NCI-H2171 treated with DMSO at 0.1 percent for 48 hours (cell line): ENCODE measurements at places on chromosomes 7 and 10.

DNA sequence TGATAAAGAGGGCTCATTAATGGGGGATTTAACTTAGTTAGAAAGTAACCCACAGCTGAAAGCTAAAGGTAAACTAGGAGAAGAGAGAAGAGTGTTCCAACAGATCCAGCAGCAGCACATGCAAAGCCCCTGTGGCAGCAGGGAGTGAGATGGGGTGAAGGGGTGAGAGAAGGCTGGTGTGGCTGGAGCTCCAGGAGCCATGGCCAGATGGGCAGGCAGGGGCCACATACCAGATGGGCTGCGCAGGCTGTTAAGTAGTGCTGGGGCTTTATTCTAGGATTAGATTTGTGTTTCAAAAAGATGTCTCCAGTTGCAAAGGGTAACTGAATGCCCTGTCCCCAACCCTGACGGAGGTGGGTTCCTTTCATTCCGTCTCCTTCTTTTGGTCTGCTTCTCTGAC is 33.2 kb downstream of the HIF1AN start:
- DNase-seq, result no peak

DNA sequence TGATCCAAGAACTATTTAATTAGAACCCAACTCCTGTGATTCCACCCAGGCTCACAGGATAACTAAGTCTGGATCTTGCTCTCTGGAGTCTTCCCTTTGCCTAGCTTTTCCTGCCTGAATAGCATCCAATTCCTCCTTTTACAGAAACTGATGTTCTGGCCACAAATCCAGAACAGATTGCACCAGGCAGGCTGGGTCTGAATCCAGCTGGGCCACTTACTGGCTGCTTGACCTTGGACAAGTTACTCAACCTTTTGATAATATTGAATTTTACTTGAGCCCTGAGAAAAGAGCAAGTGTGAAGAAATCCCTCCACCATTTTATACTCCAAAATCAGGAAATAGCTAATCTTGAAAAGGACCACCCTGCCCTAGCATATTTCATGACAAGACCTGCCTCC is 55.5 kb upstream of the SLC35G1 start:
- DNase-seq, result no peak

GRCh38 chr10:28987555-28988320 is 301.1 kb upstream of the LYZL1 start:
- no peak for DNase-seq

- no peak for DNase-seq
These were observed 520.6 kb downstream of the GALNT17 start for GRCh38 chr7:71652510-71652909.

GRCh38 chr10:62224606-62225005 is 44.0 kb downstream of the RTKN2 start:
- no peak for DNase-seq

DNA sequence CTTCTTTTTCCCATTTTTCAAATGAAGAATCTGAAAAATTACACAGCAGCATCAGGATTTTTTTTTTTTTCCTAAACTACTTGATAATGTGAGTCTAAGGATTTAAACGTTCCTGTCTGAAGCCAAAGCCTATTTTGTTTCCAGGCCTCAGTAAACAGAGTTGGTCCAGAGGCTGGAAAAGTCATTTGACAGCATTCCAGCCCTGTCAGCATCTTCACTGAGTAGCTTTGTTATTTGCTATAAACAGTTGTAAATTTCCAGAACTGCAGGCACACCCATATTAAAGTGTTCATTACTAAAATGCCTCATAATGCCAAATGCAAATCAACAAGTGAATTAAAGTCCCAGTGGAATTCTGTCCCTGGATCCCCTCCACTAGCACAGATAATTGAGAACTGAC is 35.5 kb upstream of the KMT2E start:
- no peak for DNase-seq

DNA sequence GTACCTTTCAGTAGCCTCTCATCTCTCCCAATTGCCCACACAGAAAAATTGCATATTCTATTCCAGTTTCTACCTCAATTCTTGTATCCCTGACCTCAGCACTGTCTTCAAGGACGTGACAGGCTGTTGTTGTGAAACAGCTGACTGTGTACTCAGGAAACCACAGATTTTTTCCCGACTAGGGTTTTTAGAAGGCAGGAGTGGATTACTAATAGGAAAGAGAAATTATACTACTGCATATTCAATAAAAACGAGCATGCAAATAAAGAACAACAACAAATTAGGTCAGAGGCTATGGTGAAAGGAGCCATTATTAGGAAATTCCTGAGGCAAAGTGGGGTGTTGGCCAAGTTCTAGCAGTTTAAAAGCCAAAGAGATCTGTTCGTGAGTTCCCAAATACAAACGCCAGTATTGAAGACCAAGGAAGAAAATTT is 93.4 kb downstream of the DOCK4 start:
- no peak for DNase-seq

DNA sequence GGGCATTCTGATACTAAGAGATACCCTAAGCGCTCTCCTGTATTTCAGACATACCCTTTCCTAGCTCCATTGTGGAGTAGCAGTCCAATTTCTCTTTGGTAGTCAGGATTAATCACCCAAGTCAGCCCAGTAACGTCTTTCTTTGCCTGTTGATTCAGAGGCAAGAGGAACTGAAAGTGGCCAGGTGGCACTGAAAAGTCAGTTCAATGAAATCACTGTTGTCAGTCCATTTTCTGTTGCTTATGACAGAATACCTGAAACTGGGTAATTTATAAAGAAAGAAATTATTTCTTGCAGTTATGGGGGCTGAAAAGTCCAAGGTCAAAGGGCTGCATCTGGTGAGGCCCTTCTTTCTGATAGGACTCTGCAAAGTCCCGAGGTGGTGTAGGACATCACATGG is 40.2 kb downstream of the ANKRD61 start:
- DNase-seq, result no peak

GRCh38 chr10:78215645-78216044 is 182.0 kb downstream of the RPS24 start:
- DNase-seq, result no peak

- DNase-seq, result no peak
These were observed 4.8 kb downstream of the PANK1 start for GRCh38 chr10:89640241-89640640.

DNA sequence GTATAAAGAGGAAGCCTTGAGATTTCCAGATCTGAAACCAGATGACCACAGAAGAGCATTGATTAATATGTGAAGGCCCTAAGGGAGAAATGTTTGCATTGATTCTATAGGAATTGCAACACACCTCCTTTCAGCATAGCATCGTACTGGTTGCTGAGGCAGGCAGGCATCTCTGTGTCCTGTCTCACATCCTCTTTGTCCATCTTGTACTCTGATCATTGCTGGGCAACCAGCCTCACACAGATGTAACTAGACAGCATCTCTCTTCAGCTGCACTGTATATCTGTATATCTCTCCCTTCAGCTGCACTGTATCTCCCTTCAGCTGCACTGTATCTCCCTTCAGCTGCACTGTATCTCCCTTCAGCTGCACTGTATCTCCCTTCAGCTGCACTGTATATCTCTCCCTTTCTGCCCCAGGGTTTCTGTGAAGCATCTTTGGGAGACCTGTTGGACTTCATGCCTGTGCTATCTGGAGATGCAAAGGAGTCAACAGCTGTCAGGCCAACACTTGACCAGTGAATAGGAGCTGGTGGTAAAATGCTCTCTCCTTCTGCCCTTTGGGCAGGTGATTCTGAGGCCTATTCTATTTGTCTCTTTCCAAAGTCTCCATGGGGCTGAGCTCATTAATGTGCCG is 40.3 kb downstream of the TMEM178B start:
- no peak for DNase-seq

DNA sequence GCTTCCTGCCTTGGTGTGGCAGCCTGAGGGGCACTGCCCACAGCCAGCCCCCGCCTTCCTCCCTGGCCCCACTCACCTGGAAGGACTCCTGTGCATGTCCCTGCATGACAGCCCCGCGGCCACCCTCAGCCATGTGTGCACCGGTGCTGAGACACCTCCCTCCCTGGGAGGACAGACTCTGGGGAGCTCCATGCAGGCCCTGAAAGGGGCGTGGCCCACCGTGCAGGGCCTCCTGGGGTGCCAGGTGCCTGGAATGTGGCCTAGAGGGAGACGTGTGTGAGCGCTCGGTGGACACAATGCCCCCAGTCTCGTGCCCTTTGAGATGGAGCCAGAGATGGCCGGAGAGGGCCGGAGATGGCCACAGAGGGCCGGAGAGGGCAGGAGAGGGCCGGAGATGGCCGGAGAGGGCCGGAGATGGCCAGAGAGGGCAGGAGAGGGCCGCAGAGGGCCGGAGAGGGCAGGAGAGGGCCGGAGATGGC is 59.1 kb upstream of the PPP2R2D start:
- DNase-seq, result no peak

DNA sequence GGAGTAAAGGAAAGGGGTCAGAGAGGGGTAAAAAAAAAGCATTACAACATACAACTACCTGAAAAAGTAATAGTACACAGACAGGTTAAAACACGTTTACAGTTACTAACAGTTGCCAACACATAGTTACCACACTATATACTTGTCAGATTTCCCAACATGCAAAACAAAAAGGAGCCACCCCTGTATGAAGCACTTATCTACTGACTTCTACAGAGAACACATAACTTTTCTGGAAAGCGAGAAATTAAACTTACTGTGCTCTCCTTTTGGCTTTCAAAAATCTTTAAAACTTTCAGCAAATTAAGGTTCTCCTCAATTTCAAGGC is 2.1 kb downstream of the ABI1 start:
- DNase-seq, result no peak

DNA sequence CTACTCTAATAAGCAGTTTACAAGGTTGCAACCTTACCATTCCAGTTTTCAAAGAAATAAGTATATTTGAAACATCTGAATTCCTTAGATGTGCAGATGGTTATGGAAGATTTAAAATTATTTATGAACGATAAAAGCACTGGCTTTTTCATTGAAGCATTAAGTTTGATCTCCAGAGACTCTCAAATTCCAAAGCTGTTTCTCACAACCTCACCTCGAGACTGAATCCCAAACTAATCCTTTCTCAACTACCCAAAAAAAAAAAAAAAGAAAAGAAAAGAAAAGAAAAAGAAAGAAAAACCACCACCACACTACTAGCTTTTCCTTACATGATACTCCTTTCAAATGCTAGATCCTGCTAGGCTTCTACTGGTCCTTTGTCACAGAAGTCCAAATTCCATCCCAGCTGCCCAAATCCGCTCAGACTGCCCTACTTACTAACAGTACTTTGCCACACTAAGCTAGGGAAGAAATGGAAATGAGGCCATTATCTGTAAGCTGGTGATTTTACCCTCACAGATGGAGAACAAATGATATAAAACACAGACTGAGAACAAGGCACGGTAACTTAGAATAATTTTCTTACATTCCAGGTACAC is 100.6 kb upstream of the CDK1 start:
- DNase-seq, result no peak

- DNase-seq, result no peak
These were observed 45.7 kb downstream of the PAPSS2 start for GRCh38 chr10:87705339-87705738.

- DNase-seq, result no peak
These were observed 8.9 kb downstream of the SLC16A9 start for GRCh38 chr10:59700709-59701108.

GRCh38 chr10:14560791-14561765 is 213.6 kb downstream of the FAM107B start:
- peak; percentile 24 for DNase-seq

- peak; percentile 76 for DNase-seq
These were observed 494.3 kb downstream of the AUTS2 start for GRCh38 chr7:70092314-70093204.

GRCh38 chr10:21888959-21889358 is 114.6 kb downstream of the DNAJC1 start:
- no peak for DNase-seq

- DNase-seq, result peak; percentile 6
These were observed 93.8 kb upstream of the SMNDC1 start for GRCh38 chr10:110398419-110399105.

- DNase-seq, result no peak
These were observed 664.3 kb upstream of the CELF2 start for GRCh38 chr10:10353326-10353868.

GRCh38 chr7:133674079-133674763 is 421.3 kb downstream of the EXOC4 start:
- DNase-seq, result no peak

DNA sequence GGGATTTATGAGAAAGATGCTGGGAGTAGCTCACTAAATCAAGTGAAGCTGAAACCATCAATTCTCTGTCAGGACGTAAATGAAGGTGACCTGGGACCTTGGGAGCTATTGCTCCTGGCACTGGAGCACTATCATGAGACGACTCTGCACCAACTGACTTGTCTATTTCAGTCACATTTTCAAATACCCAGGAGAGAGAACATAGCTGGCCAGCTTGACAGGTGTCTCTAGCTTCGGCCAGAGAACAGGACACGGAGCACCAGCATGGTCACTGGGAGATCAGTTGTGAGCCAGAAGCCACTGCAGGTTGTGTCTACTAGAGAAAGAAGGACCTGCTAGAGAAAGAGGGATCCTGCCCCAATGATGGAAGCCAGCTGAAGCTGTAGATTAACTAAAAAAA is 17.4 kb upstream of the ATOH7 start:
- DNase-seq, result no peak

GRCh38 chr10:87605628-87606251 is 53.9 kb upstream of the PAPSS2 start:
- DNase-seq, result no peak

DNA sequence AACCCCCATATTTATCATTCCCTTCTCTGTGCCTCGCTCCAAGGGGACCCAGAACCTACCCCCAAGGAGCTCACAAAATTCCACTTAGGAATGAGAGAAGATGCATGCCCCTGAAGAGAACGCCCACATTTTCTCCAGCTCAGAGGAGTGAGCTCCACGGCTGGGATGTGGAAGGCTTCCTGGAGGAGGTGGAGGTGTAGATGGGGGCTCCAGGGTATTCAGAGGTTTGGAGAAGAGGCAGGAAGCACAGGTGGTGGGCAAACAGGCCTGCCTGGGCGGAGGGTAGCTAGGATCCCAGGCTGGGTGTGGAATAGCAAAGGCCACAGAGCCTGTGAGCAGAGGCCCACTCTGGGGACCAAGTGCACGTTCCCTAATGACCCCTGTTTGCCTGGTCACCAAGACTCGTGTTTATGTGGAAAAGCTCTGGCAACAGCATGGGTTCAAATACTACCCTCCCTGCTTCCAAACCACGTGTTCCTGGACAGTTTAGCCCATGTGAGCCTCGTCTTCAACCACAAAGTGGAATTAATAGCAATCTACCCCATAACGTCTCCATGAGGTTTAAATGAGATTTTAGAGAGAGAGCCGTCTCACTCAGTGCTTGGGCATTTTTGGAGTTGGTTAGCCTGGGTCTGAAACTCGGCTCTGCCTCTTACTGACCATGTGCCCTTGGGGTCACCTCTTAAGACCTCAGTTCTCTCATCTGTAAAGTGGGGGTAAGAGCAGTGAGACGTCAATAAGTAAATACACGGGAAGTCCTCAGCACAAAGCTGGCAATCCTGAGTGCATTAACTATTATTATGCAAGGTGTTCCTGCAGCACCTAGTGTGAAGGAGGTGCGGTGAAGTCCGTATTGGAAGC is 24.7 kb downstream of the UNC5B start:
- DNase-seq, result no peak

DNA sequence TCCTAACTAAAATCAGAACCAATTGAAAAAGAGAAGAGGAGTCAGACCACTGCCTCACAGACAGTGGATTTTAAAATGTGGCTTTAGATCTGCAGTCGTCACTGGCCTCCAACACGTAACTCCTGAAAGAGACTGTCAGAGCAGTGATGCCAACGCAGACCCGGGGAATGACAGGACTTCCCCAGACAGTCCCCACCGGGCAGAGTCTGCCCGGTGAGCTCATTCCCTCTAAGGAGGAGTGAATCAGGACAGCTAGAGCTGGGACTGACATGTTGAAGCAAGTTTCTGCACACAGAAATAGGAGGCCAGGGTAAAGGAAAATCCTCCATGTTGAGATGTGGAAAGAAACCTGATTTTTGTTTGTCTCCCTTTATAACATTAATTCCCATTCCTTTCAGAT is 105.0 kb downstream of the TES start:
- DNase-seq, result no peak

GRCh38 chr10:20688797-20689544 is 208.1 kb downstream of the NEBL start:
- no peak for DNase-seq
